ENCODE measurements at places on chromosomes 7 and 10.

GRCh38 chr10:18136073-18136791, 4.0 kb upstream of the CACNB2 start:
- DNase-seq = no peak

DNA sequence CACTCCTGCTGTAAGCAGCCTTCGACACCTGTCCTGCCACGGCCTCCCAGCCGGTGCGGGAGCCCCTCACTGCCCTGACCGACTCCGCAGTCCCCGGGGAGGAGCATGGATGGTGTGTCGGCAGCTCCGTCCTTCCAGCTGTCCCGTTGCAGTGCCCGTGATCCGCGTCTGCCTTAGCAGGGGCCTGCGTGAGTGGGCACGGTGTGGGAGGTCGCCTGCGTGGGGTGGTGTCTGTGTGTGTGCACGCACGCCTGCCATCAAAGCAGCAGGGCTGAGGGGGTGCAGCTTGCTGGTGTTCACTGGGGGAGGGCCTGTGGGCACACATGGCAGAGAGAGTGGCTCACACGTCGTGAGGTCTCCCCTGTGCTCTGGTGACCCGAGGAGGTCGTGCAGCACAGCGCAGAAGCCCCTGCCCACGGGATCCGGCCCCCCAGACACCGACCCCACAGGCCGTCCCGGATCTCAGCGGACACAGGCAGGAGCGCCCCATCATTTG, 10.3 kb downstream of the MAFK start:
- no peak for DNase-seq

GRCh38 chr7:31811650-31812461, 124.8 kb downstream of the PPP1R17 start:
- no peak for DNase-seq

- DNase-seq = no peak
Measured at GRCh38 chr10:97442277-97442676, 3.5 kb downstream of the EXOSC1 start.

DNA sequence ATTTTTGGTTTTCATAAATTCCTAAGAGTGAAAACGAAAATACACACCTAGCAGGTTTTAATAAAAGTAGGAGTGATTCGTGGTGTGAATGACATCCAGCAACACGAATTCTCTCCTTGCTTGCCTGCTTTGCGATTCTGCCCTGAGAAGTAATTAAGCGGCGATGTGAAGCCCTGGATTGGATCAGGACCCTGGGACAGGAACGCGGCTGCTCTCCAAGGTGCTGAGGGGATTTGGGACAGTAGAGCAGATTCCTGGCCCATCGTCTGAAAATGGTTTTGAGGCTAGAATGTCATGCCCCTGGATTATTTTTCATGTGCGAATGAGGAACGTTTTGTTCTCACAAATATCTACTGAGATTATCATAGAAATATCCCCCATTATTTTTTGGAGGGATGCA, 7.8 kb downstream of the NPS start:
- DNase-seq = no peak

- no peak for DNase-seq
Measured at GRCh38 chr10:132063432-132063831, 2.3 kb upstream of the JAKMIP3 start.

DNA sequence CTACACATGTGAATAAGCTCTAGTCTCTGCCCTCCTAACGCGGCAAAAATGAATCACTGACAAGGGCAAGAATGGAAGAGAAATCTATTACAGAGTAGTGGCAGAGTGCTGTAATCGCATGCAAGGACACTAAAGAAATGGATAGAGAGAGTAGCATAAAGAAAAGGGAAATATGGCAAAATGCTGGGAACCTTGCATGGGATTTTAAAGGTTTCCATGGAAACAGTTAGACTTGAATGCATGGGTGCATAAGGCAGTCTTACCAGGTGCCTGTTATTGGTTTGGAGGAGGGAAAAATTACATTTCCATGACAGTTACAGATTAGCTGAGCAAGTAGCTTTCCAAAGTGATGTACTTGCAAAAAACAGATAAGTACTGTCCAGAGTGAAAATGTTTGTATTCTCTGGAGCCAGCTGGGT, 233.4 kb downstream of the PTN start:
- DNase-seq = no peak

- no peak for DNase-seq
Measured at GRCh38 chr10:46290101-46290886, 3.5 kb downstream of the ANTXRL start.

GRCh38 chr7:36188906-36189305, 35.9 kb downstream of the EEPD1 start:
- DNase-seq = no peak

- DNase-seq = no peak
Measured at GRCh38 chr7:91929463-91929862, 11.2 kb upstream of the AKAP9 start.

GRCh38 chr7:99559175-99559915, 903 bp downstream of the ZNF655 start:
- DNase-seq = no peak

- no peak for DNase-seq
Measured at GRCh38 chr7:110698576-110698975, 392.4 kb upstream of the LRRN3 start.

- DNase-seq = no peak
Measured at GRCh38 chr10:95831076-95831475, 75.1 kb downstream of the ENTPD1 start.

DNA sequence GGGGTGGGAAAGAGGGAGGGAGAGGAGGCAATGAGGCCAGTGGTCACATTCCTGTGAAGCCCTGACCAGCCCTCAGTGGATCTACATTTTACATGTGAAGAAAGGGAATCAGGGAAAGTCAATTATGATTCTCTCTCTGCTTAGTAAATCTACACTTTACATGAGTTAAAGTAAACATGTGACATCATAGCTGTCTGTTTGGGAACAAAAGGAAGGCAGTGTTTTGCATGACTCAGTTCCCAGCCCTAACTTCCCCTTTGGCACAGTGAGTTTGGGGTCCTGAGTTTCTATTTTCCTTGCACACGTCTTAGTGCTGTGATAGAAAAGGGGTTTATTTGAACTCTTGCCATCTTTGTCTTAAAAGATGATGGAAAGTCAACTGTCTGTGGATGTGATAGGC, 615.1 kb downstream of the SDK1 start:
- no peak for DNase-seq

- no peak for DNase-seq
Measured at GRCh38 chr10:44030132-44030531, 354.8 kb downstream of the CXCL12 start.

DNA sequence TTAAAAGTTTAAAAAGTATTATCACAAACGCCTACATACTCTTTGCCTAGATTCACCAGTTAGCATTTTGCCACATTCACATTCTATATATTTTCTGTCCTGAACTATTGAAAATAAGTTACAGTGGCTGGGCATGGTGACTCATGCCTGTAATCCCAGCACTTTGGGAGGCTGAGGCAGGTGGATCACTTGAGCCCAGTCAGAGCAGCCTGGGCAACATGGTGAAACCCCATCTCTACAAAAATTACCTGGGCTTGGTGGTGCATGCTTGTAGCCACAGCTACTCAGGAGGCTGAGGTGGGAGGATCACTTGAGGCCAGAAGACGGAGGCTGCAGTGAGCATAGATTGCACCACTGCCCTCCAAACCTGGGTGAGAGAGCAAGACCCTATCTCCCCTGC, 5.3 kb downstream of the ARPC1A start:
- no peak for DNase-seq

DNA sequence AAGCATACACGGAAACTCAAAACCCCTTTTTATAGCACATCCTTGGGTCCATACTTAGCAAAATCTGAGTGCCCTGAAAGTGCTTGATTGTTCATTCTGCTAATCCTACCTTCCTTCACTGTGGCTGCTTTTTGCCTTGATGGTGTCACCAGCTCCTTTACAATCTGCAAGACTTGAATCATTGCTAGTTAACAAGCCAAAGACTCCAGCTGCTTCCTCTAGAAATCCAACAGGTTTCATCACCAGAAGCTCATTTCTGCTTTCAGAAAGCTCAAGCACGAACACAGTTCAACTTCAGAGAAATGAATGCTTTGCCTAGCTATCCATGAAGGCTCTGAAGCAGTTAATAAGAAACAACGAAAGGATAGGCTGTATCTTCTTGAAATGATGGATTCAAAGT, 38.0 kb downstream of the USP6NL start:
- DNase-seq = no peak

DNA sequence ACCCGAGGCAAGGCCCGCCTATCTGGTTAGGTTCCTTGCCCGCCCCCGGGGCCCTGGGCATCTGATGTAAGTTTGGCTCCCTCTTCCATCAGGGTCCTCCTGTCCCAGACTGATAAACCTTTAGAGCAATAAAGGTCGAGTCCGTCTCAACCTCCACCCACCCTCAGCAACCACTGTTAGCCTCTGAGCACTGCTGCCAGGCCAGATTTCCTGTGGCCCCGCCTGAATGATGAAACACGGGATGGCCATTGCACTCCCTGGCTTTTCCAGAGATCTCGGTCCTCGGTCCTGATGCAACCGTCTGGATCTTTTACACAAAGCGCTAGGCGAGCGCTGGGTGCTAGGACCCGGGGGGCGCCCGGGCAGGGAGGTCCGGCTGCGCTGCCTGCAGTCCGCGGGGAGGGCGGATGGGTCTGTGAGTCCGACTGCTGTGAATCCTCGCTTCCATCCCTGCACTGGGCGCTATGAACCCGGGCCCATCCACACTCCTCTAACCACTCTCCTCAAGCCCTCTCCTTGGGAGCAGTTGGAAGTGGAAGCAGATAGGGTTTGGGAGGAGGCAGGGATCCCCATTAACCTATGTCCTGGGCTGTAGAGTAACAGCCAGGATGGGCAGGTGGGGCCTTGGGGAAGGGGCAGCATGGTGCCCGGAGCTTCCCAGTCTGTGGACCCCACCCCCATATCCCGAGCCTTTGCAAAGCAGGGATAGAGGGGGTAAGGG, 875 bp upstream of the DDIT4 start:
- no peak for DNase-seq

- DNase-seq = no peak
Measured at GRCh38 chr7:35736725-35737124, 41.8 kb upstream of the HERPUD2 start.

GRCh38 chr7:43700059-43700501, 29.2 kb downstream of the COA1 start:
- peak; percentile 22 for DNase-seq

GRCh38 chr7:2143981-2144595, 88.7 kb downstream of the MAD1L1 start:
- no peak for DNase-seq

- DNase-seq = no peak
Measured at GRCh38 chr10:98172073-98172472, 37.6 kb downstream of the R3HCC1L start.

DNA sequence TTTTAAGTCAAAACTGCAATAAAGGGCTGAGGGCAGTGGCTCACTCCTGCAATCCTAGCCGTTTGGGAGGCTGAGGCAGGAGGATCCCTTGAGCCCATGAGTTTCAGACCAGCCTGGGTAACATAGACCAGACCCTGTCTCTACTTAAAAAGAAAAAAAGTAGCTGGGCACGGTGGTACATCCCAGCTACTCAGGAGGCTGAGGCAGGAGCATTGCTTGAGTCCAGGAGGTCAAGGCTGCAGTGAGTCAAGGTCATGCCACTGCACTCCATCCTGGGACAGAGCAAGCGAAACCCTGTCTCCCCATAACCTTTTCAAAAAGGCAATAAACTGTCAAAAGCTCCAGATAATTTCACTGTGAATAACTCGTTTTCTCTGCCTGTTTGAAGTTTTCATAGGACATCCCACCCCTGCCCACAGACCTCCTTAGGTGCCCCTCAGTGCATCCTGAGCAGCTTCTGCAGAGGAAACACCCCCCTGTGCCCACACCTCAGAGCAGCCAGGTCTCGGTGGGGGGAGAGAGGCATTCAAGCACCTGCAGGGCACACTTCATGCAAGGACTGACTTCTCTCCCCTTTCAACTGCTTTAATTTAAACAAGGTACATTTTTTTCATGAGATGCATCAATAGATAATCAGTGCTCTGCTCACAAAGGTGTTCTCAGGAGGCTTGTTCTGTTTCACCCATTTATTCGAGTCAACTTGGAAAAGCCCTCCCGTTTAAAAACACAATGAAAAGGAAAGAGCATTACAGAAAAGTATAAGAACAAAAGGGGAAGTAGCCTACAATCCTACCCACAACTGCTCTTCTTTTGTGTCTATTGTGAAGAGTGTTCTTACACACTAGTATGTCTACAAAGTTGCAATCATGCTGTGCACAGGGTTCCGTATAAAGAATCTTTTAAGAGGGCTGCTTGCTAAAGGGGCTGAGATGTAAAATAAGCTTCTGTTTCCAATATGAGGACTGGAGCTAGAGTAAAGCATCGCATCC, 104.9 kb downstream of the KMT2E start:
- no peak for DNase-seq

- DNase-seq = no peak
Measured at GRCh38 chr7:129908181-129908580, 44.6 kb downstream of the UBE2H start.

GRCh38 chr7:43764039-43764761, 5.7 kb downstream of the BLVRA start:
- DNase-seq = peak; percentile 25

DNA sequence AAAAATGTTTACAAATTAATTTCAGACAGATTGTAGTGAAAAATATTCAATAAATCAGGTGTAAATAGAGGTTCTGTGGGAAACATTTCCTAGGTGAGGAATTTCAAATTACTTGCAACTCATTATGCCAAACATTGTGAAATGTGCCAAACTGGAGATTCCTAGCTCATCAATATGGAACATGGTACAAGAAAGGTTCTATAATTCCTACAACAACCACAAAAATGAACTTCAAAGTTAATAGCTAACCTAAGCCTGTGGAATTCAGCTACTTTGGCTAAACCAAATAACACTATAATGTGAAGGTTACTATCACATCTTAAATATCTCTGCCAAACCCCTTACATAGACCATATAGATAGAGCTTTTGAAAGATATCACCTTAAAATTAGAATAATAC, 223.3 kb upstream of the HGF start:
- no peak for DNase-seq

DNA sequence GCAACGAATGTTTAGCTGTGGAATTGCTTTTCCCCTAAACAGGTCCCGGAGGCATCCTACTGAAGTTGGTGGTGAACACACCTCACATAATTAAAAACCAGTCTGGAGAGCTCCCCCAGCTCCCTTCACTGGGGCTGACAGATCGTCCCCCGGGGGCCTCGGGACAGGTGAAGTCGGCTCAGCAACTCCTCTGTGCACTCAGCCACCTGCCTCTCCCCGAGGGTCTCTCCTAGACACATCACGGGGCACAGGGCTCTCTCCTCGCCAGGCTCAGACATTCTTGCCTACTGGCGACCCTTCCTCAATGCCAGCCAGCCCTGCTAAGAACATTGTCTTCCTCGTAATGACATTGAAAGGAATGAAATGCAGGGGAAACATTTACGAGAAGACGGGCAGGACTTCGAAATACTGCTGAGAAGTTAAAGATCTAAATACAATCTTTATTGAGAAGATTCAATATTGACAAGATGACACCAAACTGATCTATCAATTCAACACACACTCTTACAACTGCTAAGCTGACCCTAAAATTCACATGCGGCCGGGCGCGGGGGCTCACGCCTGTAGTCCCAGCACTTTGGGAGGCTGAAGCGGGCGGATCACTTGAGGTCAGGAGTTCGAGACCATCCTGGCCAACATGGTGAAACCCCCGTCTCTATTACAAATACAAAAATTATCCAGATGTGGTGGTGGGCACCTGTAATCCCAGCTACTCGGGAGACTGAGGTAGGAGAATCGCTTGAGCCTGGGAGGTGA, 88.1 kb upstream of the DNAAF5 start:
- no peak for DNase-seq

GRCh38 chr10:48243487-48243886, 31.0 kb downstream of the FRMPD2 start:
- no peak for DNase-seq
